ENCODE measurements at places on chromosomes 6 and 20. TPM values are rescaled to one million over a fixed set of nuclear protein-coding genes. Genes with fewer than 3 reads are reported as not detected.

Gene NHLRC1
- 1.0 TPM for total RNA-seq

GRCh38 chr6:44850312-44850711, 462.8 kb downstream of the CDC5L start:
- DNase-seq, result no peak

- no peak for DNase-seq
These were observed 60.2 kb downstream of the UBE2V1 start for GRCh38 chr20:50052550-50053361.

DNA sequence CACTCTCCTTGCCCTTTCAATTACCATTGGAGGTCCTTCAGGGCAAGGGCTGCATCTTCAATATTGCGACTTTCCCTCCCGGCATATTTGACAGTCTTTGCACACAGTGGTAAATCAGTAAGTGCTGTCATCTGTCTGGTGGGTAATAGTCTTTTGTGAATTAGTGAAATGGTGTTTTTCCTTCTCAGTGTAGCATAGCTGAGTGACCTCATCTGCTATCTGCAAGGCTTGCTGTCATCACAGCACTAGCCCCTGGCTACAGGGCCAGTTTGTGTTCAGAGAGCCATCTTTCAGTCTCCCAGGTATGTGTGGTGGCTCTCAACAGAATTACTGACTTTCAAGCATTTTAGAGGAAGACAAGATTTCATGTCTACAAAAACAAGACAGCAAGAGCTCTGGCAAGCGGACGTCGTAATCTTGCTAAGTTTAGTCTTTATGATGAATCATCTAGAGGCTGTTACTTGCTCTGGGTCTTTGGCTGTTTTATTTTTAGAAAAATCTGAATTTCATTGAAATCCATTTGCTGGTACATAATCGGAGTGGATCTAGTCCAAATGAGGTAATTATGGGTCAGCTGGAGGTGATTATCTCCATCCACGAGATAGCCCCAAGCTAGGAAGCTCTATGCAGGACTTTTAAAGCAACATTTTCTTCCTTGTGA, 528.9 kb downstream of the EPM2A start:
- no peak for DNase-seq

Gene MYCT1
- not detected for total RNA-seq

DNA sequence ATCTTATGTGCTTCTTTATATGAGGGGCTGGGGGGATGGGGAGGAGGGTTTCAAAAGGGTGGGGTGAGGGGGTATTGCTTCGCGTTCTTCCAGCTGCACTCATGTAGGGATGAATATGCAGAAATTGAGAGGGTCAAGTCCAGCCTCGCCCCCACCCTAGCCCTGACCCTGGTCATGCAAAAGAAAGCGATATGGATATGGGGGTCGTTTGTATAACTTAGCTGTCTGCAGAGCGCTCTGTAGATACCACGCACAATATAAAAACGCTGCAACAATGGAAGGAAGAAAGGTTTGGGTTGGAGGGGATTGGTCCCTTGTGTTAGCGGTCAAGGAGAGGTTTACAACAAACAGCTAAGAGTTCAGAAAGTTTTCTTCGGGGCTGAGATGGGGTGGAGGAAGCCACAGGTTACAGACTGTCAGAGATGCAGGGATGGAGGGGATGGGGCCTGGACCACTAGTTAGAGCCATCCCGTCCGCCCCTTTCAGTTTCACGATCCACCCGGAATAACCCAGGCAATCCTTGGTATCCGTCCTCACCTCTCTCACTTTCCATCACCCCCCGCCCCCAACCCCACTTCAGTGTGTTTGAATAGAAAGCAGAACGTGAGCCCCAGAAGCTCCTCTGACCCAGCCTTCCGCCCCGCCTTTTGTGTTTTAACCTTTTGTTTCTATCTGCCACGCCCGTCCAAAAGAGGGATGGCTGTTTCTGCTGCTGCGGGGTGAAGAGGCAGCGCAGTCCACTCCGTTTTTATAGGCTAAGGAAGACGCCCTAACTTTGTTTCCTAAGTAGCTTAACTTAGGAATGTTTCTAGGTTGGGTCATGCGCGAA, 73.5 kb downstream of the SOX4 start:
- peak; percentile 19 for DNase-seq

Gene PRPH2
- 0.10 TPM for total RNA-seq

Gene ARMH2
- total RNA-seq, result 5.0 TPM

DNA sequence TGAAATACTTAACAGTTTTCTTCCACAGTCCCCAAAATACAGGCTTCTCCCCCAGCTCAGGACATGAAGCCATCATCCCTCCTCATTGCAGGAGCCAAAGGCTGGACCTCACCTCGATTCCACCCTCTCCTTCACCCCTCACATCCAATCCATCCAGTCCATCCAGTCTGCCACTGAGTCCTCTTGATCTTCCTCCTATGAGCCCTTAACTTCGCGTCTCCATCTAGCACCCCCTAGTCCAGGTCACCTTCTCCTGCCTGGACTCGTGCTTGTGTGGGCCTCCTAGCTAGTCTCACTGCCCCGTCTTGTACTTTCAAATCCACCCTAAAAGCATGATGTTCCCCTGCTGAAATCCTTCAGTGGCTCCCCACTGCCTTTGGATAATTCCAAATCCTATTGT, 3.3 kb downstream of the TRIB3 start:
- DNase-seq, result no peak

GRCh38 chr6:144481527-144481926, 196.4 kb downstream of the UTRN start:
- DNase-seq, result no peak

DNA sequence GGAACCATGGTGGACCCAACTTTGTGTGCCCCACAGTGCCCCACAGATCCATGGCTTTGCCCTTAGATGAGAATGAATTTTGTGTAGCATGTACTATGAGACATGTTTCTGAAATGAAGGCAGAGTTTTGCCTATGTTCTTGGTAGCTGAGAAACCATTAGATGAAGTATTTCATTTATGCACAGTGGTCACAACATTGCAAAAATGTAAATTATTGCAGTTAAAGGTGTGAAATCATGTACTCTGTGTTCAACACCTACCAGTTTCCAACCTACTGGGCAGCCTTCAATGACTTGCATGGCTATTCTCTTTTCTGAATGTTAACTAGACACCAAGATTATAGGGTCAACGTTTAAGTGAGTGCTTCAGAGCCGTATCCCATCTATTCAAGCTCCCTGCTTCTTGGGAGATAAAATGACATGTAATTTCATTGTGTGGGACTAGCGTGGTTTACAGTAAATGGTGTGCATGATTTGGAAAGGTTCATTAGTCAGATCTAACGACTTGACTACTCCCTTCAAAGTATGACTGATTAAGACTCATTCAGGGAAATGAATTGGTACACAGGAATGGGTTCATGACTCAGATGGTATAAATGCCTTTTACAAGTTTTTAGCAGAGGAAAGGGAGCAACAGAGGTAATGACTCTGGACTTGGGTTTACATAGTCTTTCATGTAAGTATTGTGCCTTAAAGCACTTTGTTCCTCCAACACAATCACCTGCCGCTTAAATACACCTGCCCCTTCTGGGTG, 106.1 kb upstream of the AKIRIN2 start:
- DNase-seq, result no peak

- no peak for DNase-seq
These were observed 412.1 kb downstream of the PKHD1 start for GRCh38 chr6:51675020-51675921.

Gene C4A
- 11.1 TPM for total RNA-seq

GRCh38 chr6:64224819-64225218, 589.2 kb downstream of the PHF3 start:
- no peak for DNase-seq

DNA sequence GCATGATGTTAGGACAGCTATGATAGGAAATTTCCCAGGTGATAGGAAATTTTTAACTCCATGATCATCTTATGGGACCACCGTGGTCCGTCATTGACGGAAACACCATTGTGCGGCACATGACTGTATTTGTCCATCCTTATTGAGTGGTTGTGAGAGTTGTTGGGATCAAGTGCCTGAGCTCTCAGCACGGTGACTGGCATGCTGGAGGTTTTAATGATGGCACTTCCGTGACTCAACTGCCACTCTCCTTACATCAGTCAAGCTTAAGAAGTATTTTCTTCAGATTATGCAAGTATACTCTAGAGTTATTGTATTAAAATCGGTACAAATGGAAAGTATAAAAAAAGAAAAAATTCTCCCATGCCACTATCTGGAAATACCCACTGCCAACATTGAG, 20.7 kb downstream of the PBOV1 start:
- no peak for DNase-seq

DNA sequence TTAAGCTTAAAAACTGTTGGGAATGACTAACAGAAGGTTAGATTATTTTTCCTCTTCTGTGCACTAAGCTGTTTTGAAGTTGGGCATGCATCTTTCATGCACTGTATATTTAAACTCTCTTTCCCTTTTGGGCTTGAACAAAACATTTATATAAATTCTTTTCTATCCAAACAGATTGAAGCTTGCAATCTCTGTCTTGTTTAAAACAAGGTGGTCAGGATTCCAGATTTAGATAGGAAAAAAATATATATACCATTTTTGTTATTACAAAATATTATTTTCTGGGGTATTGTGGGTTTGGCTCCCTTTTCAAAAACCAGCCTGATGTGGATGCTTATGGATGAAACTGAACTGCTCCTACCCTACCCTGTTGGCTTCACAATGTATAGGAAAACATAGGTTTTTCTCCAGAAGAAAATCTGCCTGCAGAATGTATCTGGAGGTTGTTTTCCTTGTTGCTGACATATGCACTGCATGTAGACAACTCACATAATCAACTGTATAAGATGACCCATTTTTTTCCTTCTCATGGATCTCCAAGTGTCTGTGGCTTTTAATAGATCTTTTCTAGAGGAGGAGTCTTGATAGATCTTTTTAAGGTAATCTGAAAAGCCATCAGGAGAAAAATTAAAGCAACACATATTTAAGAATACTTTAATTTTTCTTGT, 146.3 kb downstream of the PRL start:
- DNase-seq, result no peak

Gene SPTLC3
- total RNA-seq, result not detected

DNA sequence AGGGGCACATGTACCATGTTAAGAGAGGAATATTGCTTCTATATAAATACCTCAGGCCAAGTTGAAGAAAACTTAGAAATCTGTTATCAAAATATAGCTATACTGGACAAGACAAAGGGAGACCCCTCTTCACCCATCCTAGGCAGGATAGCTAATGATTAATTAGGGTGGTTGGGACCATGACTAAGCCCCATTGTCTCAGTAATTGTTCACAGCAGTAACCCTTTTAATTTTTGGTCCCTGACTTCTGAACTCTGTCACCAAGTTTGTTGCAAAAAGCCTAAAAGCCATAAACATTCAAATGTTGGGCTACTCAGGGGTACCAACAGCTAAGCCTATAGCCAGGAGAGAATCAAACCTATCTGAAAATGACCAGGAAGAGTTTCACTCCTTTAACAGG, 19.2 kb upstream of the BTN3A2 start:
- DNase-seq, result no peak

Gene TRIM10
- not detected for total RNA-seq

- DNase-seq, result no peak
These were observed 28.7 kb downstream of the RNF144B start for GRCh38 chr6:18415671-18416340.

GRCh38 chr6:144334150-144334708, 49.1 kb downstream of the UTRN start:
- peak; percentile 92 for DNase-seq

Measured in B cell (primary cell).